ENCODE measurements at places on chromosomes 7 and 10.

DNA sequence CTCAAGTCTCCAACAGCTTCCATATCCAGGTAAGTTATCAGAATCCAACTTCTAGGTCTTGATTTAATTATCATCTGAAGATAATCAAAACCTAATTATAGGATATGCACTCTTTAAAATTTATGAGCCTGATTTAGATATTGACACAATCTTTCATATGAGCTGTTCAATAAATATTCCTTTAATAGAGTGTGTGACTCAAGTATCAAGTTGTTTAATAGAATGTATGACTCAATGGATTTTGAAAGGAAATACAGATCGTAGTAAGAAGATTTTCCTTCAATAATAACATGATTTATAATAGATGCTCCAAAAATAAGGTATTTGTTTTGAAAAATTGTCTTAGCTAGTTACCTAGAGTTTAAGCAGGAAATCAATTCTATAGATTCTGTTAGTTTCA is 97.8 kb downstream of the ABCA13 start:
- no peak for DNase-seq

DNA sequence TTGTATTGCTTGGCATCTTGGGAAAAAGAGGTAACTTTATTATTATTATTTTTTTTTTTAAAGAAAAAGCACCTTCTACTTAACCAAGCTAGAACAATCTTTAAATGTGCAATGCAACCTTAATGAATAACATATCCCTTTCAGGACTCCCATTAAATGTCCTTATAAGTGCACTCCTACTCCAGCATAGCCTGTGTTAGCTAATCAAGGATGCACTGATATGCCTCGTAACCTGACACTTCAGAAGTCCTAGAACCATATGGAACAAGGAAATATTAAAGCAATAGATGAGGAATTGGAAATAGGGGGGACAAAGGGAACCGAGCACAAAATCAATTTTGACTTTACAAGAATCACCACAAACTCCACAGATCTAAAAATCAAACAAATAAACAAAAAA is 522.4 kb downstream of the PARD3 start:
- no peak for DNase-seq

GRCh38 chr7:66301249-66301648 is 96.1 kb downstream of the TPST1 start:
- no peak for DNase-seq

- DNase-seq = no peak
Measured at GRCh38 chr10:6299234-6299633, 96.5 kb downstream of the PFKFB3 start.

DNA sequence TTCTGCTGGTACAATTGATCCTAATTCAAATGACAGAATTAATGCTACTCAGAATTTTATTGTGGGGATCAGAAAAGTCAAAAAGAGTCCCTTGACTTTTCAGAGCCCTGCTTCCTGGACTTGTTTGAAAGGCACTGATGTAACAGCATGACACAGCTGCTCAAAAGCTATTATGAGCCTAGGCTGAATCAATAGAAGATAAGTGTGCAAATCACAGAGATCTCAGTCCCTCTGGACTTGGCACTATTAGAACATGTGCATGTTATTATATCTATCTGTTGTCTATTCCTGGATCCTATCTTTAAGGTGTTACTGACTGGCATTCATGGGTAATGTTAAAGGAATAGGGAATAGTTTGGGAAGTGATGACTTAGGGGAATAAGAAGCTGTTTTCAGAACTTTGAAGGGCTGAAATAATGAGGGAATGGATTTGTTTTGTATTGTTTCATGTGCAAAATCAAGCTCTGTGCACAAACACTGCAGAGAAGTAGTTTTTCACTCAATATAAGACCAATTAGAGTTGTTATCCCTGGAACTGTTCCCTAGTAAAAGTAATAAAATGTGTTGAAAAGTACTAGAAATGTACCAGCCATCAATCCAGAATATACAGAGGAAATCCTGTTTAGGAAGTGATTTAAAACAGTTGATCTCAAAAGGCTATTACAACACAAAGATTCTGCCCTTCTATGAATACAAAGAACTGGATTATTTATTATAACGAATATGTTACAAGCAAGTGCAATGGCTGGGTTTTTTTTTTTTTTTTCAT is 814.9 kb upstream of the C7orf33 start:
- no peak for DNase-seq

DNA sequence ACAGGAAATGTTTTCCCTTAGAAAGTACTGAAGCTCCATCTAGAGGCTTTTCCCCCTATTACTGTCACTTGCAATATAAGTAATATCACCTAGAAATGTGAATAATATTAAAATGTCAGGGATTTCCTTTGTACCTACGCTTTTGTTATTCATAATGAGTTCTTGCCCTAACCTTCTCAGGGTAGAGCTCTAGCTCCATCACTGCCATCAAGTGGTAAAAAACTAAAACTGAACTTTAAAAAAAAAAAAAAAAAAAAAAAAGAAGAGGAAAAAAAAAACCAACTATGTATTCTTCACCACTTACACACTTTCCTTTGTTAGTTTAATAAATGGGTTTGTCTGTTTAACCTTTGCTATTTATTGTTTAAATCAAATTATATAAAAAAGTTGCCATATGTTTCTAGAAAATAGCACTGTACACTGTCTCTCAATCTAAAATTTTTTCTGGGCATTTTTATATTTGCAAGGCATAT is 49.9 kb downstream of the DNAJC1 start:
- no peak for DNase-seq

DNA sequence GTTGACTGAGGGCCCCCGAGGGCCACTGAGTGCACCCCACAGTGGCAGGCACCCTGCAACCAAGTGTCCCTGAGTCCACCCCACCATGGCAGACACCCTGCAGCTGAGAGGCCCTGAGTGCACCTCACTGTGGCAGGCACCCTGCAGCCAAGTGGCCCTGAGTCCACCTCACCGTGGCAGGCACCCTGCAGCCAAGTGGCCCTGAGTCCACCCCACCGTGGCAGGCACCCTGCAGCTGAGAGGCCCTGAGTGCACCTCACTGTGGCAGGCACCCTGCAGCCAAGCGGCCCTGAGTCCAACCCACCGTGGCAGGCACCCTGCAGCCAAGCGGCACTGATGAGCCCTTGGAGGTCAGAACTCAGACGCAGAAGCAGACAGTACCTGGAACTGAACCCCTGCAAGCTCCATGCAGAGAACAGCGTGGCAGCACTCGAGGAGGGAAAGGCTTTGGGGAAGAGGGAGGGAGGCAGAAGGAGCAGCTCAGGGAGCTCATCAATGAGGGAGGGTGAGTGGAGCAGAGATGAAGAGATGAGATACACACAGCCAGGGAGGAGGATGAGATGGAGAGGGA is 156.5 kb downstream of the WDR37 start:
- DNase-seq = no peak

GRCh38 chr7:70355198-70356020 is 757.1 kb downstream of the AUTS2 start:
- DNase-seq = no peak

GRCh38 chr10:5343561-5343960 is 21.2 kb upstream of the UCN3 start:
- DNase-seq = no peak
